ENCODE measurements at places on chromosomes 3 and 15. TPM values are rescaled to one million over a fixed set of nuclear protein-coding genes. Genes with fewer than 3 reads are reported as not detected.

- peak; percentile 84 for DNase-seq
Measured at GRCh38 chr15:84588053-84588874, 12.5 kb upstream of the ZSCAN2 start.

DNA sequence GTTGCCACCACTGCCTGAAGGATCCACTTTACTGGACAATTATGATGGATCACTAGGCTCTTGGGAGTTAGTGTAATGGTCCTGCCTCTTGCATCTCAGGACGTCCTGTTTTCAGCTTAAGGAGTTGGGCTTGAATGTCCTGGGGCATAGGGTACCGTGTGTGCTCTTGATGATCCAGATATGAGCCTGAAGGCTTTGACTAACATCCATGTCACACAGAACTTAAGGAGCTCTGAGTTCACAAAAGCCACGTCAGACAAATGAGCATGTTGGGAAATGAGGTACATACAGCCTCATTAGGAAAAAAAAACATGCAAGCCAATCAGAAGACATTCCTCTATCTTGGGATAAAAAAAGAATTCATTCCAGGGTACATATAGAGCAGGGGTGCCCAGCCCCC is 40.8 kb downstream of the CA12 start:
- DNase-seq = no peak

The ARL6 gene
- 10.6 TPM for total RNA-seq

The TEX55 gene
- not detected for total RNA-seq

The LTF gene
- total RNA-seq = 2.2 TPM

GRCh38 chr15:87365186-87365585 is 891.4 kb downstream of the NTRK3 start:
- peak; percentile 61 for DNase-seq

GRCh38 chr3:10182950-10183349 is 18.2 kb downstream of the IRAK2 start:
- DNase-seq = no peak

- no peak for DNase-seq
Measured at GRCh38 chr3:39980058-39980457, 170.6 kb downstream of the MYRIP start.

- no peak for DNase-seq
Measured at GRCh38 chr3:110327870-110328269, 743.7 kb upstream of the NECTIN3 start.

All from myocyte (in vitro differentiated cells).